ENCODE measurements at places on chromosomes 13 and 19.

GRCh38 chr13:108957369-108958012 lies 328.1 kb downstream of the MYO16 start:
- no peak for DNase-seq

- no peak for DNase-seq
Measured at GRCh38 chr19:21910318-21910717, 74.3 kb upstream of the ZNF43 start.

DNA sequence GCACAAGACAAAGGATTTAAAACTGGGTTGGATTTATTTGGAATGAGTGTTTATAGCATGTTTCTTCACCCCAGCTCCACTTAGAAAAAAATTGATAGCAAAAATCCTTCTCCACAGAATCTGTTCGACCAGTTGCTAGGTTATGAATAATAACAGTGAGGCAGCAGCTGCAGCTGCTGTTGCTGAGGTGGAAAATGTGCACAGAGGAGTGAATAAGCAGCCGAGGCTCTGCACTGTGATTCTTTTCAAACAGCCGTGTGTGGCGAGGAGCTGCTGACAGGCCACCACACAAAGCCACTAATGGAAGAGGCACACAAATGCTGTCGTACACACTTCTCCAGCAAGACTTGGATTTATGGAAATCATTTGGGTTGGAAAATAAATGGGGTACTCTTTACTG lies 6.4 kb upstream of the RASL11A start:
- no peak for DNase-seq

GRCh38 chr19:47545061-47545948 lies 27.6 kb downstream of the ZNF541 start:
- DNase-seq = no peak

DNA sequence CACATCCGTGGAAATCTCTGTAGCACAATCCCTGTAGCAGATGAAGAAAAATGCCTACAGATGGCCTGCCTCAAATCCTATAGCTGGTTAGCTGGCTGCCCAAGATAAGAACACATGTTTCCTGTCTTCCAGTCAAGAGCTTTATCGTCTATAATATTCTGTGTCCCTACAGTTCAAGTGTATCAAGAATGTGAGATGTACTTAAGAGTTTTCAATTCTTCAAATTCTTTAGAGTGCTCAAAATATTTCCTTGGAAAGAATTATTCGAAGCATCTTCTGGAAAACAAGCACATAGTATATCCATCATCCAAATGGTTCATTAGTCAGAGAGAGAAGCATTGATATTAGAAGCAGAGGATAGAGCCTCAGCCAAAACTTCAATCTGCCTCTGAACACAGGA lies 239.8 kb downstream of the COG6 start:
- DNase-seq = no peak

DNA sequence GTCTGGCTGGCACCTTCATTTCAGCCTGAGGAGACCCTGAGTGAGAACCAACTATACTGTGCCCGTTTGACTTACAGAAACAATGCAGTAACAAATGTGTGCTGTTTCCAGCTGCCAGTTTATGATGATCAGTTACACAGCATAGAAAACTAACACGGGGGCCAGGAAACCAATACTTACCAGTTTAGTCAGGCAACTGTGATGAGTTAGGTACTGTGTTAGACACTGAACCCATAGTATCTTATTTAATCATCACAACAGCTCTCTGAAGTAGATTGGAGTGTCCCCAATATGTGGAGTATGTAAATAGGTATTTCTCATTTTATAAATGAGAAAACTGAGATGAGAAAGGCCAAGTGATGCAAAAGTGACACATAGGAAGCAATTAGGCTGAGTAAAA lies 620.9 kb upstream of the KLF12 start:
- DNase-seq = no peak

DNA sequence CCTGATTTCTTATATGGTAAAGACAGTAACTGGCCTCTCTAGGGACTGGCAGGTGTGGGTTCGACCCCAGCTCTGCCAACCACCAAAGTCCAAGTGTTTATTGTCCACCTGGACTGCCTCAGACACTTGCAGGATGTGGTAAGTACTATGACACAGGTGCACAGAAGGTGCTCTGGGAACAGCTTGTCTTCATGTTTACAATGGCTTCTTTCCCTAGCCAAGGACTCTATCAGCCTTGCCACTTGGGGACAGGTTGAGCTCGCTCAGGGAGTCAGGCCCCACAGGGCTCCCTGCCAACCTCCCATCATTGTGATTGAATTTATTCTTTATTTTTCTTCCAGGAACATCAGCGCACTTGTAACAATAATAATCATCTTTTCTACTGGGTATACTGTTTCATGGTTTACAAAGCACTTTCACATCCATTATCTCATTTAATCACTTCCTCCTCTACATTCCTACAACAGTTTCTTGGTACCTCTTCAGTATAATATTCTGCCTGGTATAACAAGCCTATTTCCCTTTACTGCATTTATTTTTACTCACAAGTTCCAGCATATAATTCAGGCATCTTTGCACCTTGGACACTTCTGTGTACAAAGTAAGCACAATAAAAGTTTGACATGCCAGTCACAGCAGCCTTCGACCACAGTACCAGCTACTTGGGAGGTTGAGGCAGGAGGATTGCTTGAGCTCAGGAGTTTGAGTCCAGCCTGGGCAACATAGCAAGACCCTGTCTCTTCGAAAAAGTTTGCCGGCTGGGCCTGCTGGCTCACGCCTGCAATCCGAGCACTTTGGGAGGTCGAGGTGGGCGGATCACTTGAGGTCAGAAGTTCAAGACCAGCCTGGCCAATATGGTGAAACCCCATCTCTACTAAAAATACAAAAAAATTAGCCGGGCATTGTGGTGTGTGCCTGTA lies 24.2 kb upstream of the GATAD2A start:
- DNase-seq = no peak

DNA sequence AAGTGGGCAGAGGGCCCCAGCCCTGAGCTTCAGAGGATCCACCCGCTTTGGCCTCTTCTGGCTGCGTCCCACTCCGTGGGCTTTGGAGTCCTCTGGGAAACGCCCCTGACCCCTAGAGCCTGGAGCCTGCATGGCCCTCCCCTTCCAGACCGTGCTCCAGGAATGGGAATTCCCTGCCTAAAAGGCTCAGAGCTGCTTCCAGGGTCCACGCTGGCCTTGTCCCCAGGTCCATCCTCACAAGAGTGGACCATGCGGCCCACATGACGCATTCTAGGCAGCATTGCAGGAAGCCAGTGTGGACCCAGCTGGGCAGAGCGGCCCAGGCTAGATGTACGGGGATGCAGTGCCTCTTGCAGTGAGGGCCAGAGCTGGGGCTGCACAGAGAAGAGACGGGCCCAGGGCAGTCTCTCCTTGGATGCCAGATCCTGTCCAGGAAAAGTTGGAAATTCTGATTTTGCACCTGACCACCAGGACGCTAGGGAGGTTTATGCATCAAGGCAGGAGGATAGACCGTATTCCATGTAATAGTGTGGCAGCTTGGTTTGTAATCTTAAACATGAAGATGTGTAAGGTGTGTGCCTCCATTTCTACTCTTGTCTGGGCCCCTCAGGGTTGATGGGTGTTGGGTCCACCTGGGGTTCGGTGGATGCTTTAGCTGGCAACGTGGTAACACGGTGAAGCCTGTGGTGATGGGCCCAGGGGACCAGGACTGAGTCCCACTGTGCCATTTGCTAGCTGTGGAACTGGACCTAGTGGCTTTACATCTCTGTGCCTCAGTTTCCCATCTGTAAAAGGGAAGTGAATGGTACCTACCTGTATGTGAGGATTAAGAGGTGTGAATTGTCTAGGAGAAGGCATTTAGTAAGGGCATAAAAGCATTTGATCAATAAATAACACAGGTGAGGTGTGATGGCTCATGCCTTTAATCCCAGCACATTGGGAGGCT lies 14.8 kb upstream of the FXYD3 start:
- no peak for DNase-seq

DNA sequence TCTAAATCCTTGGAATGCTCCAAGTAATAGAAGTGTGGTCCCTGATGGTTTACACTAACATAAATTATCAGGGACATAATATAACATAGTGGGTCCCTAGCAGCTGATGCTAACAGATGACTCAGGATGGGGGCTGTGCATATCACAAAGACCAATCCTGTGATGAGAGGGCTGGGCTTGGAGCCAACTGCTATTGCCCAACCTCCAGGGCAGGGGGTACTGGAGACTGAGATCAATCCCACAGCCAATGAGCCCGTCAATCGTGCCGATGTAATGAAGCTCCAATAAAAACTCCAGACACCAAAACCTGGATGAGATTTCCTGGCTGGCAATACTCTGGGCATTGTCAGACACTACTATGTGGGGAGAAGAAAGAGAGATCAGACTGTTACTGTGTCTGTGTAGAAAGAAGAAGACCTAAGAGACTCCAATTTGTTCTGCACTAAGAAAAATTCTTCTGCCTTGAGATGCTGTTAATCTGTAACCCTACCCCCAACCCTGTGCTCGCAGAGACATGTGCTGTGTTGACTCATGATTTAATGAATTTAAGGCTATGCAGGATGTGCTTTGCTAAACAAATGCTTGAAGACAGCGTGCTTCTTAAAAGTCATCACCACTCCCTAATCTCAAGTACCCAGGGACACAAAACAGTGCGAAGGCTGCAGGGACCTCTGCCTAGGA lies 33.4 kb downstream of the ABCC4 start:
- DNase-seq = no peak

DNA sequence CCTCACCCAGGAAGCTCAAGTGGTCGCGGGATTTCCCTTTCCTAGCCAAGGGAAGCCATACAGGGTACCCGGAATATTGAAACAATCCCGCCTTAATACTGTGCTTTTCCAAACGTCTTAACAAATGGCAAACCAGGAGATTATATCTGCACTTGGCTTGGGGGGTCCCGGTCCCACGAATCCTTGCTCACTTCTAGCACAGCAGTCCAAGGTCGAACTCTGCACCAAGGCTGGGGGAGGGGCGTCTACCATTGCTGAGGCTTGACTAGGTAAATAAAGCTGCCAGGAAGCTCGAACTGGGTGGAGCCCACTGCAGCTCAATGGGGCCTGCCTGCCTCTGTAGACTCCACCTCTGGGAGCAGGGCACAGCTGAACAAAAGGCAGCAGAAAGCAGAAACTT lies 1644.8 kb downstream of the PCDH9 start:
- no peak for DNase-seq

- DNase-seq = no peak
Measured at GRCh38 chr13:24360106-24360505, 50.7 kb downstream of the C1QTNF9 start.

GRCh38 chr13:42055500-42056085 lies 7.1 kb downstream of the DGKH start:
- DNase-seq = no peak

DNA sequence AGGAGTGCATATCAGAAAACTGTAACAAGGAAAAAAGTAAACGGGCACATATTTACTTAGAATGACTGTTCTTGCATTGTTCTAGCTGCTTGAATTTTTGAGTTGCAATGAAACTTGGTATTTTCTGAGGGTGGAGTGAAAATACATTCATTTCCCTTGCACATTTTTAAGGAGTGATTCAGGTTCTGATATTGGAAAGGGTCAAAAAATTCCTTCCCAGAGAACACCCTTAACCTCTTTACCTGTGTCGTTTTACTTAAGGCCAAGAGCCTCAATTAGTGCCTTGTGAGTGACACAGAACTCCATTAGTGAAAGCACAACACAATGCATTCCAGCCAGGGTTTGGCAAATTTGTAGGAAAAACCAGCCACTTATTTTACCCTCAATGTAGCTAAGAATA lies 2.3 kb downstream of the ITGBL1 start:
- DNase-seq = no peak

GRCh38 chr13:33276570-33276969 lies 9.0 kb downstream of the STARD13 start:
- no peak for DNase-seq

DNA sequence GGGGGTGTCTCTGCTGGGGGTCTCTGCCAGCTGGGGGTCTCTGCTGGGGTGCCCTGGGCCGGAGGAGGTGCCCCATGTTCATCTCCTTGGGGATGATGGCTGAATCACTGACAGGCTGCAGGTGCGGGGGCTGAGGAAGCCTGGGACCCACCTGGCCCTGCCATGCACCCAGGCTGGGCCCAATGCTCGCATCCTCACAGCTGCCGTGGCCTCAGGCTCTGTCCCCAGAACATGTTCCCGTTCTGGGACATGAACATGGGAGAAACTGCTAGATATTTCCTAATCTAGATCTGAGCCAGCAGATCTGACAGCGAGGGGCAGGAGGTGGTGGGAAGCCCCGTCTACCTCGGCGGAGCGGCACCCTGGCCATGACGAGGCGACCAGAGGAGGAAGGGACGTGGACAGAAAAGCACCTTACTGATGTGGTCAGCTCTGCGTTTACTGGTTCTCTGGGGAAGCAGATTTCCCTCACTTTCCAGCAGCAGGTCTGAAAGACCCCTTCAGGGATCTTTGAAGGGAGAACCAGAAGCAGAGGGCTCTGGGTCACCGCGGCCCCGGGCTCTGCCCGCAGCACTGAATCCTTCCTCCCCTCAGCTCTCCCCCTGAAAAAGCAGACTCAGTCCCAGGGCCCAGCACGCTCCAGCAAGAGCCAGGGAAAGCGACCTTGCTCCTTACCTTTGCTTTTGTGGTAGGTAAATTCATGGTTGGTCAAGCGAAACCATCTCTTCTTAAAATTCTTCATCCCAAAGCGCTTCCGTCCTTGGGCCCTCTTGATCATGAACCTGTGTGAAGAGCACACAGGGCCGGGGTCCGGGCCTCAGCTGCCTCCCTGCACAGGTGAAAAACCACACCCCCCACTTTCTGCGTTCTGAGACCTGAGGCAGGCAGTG lies 26.5 kb upstream of the C13orf46 start:
- DNase-seq = no peak

GRCh38 chr13:52118595-52118994 lies 10.3 kb downstream of the NEK5 start:
- DNase-seq = no peak

DNA sequence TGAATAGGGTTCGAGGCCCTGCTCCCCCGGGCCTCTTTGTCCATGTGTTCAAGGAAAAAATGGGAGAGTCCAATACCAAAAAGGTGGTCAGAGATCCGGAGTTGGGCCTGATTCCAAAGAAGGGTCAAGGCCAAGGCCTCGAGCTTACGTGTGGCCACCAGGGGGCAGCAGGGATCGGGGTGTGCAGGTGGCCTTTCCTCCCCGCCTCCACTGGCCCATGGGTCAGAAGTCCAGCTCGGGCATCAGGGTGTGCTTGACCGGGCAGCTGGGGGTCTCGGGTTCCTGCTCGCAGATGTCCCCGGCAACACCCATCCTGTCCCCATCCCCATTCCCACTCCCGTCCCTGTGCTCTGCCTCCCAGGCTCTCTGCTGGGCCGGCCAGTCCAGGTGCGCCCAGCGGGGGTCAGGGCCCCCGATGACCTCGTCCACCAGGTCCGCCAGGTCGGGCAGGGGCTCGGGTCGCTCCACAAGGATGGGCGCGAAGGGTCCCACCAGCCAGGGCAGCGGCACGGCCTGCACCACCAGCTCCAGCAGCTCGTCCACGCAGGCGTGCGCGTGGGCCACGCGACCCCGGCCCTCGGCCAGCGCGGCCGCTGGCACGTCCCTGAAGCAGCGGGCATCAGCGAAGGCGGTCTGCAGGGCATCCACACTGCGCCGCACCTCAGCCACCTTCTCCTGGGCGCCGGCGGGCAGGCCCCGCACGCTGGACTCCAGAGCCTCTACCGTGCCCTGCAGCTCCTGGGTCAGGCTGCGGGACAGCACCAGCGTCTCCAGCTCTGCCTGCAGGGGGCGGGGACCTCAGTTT lies 5.2 kb upstream of the PLIN4 start:
- DNase-seq = peak; percentile 28
